ENCODE measurements at places on chromosomes 2 and 18.

DNA sequence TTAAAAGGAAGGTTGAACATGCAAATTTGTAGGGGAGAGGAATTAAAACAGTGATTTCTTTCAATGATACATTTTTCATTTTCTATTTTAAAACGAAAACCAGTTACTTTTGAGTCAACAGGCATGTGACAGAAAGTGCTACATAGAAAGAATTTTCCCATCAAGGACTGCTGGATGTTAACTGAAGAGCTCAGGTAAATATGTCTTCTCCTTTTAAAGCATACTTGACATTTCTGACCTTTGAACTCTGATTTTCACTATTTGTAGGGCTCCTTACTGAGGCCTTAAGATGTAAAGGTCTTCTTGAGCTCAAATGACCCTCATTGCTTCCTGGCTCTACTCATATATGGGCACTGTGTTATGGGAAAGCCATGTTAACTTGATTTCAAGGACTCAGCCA is 32.4 kb downstream of the FIGN start:
- DNase-seq, result no peak

DNA sequence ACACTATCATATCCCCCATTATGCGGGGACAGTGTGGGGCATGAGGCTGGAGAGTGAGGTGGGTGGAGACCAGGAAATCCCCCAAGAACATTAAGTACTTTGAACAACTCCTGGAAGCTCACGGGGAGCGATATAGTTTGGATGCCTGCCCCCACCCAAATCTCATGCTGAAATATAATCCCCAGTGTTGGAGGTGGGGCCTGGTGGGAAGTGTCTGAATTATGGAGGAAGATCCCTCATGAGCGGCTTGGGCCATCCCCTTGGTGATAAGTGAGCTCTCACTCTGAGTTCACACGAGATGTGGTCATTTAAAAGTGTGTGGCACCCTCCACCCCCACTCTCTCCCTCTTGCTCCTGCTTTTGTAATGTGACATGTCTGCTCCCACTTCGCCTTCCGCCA is 97.1 kb upstream of the TMEM200C start:
- no peak for DNase-seq

DNA sequence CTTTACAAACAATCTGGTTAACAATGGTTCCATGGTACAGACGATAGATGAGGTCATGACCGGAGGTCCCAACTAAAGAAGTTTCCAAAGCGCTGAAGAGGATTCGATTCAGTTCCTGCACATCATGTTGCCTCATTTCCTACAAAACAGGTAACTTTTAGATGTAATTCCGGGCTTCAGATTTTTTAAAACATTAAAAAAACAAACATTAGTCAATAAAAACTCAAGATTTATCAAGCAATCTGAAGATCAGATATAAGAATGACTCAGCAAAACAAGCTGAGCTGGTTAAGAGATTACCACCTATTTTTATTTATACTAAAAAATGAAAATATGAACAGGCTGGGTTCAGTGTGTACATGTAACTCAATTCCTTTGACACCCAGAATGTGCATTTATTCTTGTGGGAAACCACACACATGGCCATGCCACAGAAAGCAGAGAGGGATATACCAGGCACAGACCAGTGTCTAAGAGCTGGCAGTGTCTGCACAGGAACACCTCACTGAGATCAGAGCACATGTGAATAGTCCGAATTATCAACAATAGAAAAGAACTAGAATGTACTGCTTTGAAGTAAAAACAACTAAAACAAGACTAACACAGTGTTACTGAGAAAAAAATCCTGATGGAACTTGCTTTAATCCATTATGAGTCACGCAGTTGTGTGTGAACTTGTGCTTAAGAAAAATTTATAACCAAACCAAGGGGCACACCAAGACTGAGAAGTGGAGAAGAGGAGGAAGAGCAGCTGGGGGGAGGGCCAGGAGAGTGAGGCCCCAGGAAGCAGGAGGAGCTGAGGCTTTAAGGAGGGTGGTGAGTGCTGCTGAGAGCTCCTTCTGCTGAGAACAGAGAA is 9.5 kb downstream of the USP40 start:
- DNase-seq, result peak; percentile 11

DNA sequence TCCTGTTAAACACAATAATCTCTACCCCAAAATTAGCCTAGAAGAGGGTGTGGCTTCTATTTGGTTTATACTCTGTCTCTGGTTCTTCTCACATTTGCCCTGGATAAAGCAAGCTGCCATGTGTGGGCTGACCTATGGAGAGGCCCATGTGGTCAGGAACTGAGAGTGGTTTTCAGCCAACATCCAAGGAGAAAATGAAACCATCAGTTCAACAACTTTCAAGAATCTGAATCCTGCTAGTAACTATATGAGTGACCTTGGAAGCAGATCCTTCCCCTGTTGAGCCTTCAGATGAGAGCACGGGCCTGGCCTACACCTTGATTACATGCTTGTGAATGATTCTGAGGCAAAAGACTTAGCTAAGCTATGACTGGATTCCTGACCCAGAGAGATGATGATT is 11.5 kb upstream of the TRIB2 start:
- DNase-seq, result no peak

DNA sequence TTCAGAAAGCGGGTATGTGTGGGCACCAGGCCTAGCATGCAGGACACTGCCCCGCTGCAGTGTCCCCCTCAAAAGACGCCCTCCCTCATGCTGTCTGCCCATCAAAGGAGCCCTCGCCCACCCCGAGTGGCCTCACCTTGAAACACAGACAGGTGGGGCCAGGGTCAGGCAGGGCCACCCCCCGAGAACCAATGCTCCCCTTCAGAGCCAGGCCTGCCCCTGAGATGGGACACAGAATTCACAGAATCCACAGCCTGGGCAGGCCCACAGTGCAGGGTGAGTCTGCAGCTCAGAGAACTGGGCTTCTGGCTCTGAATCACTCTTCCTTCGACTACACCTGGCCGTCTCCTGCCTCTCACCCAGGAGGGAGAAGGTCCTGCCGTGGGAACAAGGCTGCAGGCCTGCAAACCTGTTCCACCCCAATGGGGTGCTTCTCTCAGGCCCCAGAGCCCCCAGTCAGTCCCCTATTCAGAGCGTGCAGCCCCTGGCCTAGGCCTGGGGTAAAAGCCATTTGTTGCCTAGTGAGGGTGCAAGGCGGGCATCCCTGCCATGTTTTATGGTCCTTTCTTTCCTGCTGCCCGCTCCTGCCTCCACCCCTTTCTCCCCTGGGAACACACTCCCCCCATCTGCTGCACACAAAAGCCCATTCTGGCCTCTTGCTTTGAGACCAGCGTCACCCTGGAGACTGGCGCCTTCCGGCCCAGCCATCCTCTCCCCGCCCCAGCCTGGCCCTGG is 11.3 kb upstream of the ARHGEF4 start:
- no peak for DNase-seq

- no peak for DNase-seq
Measured at GRCh38 chr2:937530-937929, 13.1 kb upstream of the SNTG2 start.

- no peak for DNase-seq
Measured at GRCh38 chr2:61257446-61257845, 95.5 kb downstream of the C2orf74 start.

GRCh38 chr2:84959095-84959565 is 11.8 kb upstream of the KCMF1 start:
- DNase-seq, result peak; percentile 54

- DNase-seq, result no peak
Measured at GRCh38 chr2:96082211-96083063, 33.9 kb downstream of the ADRA2B start.

DNA sequence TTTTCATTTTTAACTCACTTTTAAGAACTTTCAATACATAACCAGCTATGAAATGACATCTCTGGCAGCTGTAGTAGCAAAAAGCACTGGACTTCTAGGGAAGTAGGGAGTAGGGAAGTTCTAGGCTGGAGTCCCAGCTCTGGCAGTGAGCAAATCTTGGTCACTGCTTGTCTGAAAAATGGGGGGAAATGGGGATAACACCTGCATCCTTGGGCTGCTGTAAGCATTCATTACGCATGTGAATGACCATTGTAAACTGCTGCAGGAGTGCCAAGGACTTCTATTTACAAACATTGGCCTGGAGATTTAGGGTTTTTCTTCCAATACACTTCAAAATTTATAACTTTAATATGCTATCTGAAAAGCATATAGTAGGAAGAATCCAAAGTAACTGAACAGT is 972 bp upstream of the MPP4 start:
- DNase-seq, result no peak

DNA sequence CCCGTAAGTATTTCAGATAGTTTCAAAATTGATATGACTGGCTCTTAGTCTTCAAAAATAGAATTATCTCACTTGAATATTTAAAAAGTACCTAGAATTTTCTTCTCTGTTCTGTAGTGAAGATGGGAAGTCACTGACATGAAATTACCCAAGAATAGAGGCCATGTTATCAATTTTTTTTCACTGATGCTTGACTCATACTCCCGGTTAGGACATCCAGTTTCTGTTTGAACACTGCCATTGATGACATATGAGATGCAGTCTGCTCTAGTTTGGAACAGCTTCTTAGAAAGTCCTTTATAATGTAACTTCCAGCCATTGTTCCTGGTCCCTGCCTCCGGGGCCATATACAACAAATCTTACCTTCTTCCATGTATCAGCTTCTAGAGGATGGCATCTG is 26.0 kb downstream of the MAP3K20 start:
- no peak for DNase-seq

GRCh38 chr2:237405605-237406004 is 8.4 kb downstream of the COL6A3 start:
- no peak for DNase-seq

- no peak for DNase-seq
Measured at GRCh38 chr2:240898108-240898730, 2.3 kb upstream of the MAB21L4 start.

DNA sequence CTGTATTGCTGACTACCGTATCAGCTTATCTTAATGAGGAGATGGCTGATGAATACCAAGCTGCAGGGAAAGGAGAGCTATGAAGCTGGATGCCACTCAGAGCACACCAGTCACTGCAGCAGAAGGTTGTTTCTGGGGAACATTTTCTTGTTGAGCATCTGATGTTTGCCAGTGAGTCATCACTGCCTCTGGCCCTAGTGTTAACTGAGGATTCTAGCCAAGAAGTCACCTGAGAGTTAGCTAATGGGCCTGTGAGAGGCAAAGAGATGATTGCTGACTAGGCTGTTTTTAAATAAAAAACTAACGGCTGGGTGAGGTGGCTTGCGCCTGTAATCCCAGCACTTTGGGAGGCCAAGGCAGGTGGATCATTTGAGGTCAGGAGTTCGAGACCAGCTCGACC is 37.9 kb downstream of the CCDC150 start:
- peak; percentile 5 for DNase-seq

- no peak for DNase-seq
Measured at GRCh38 chr2:223486751-223487150, 115.4 kb downstream of the SCG2 start.

- DNase-seq, result no peak
Measured at GRCh38 chr2:73651591-73652230, 9.5 kb upstream of the NAT8 start.

DNA sequence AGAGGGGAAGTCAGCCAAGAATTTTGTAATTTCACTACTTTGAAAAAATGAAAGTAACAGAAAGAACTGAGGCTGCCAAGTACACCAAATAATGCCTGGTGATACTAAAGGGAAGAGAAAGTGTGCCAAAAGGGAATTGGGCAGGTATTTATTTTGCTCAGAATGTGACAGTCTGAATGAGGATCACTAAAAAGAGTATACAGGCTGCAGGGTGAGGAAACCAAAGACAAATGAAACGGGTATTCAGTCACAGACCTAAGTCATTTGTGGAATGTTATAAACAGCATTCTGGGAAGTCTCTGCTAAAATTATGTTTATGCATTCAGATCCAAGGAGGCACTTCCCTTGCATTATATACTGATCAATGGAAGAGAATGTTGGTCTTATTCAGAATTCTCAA is 418.6 kb upstream of the SLC39A10 start:
- no peak for DNase-seq

DNA sequence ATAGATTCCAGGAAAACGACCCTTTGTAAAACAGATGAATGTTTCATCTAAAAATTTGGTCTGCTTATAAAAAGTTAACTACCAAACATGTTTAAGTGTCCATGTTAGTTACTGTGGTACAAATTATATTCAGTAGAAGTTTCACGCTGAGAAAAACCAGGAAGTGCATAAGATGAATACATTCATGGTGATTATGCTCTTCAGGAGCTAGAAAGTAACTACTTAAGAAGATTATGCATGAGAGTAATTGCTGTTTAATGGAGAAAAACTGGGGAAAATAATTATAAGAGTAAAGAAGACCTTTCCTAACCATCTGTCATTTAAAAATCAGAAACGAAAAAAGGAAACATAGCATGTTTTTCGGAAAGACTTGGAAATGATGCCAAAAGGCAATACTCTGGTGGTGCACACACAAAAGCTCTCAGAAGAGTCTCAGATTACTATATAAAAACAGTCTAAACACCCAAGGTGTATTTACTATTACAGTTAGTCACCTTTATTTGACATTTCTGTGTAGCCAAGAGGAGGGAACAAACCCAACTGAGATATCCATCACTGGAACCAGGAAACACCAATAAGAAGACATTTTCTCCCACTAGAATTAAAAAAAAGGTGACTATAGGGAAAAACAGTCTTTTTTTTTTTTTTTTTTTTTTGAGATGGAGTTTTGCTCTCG is 38.8 kb upstream of the METTL21A start:
- DNase-seq, result no peak

GRCh38 chr2:147250652-147251356 is 594.0 kb upstream of the ACVR2A start:
- no peak for DNase-seq

GRCh38 chr2:217995731-217996231 is 7.0 kb downstream of the TNS1 start:
- DNase-seq, result no peak

DNA sequence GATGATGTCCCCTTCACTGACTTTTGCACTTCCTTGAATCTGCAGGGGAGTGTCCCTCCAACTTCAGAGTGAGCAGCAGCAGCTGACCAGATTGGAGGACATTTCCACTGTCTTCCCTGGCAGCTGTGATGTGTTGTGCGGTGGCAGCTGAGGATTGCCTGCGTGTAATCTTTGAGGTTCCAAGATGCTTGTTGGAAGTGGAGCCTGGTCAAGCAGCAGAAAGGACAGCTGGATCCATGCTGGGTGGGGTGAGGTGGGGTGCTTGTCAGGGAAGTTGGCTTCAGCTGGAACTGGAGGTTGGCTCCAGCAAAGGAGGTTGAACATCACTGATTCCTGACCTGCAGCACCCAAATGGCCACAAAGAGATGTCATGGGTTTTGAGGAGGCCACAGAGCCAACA is 64.8 kb downstream of the ST3GAL5 start:
- no peak for DNase-seq

- DNase-seq, result no peak
Measured at GRCh38 chr2:237057893-237058300, 27.8 kb upstream of the COPS8 start.
